ENCODE measurements at places on chromosomes 13 and 19.
A peak's percentile ranks its signal among the peaks of the same experiment; 100 is the strongest.

DNA sequence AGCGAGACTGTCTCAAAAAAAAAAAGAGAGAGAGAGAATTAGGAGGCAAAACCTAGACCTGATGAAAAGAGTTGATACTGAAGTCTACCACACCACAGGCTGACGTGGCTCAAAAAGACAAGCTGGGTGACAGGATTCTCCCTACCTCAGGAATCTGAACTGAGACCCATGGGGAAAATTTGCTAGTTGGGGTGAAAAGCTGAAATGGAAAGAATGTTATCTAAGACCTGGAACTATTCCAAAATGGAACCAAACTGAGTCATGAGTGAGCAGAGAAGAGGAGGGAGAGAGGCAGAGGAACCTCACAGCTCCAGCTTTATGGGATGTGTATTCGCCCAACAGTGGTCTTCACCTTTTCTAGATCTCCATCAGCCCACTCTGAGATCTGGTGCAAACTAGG, 11.7 kb downstream of the SMG9 start:
- peak; percentile 61 for DNase-seq

DNA sequence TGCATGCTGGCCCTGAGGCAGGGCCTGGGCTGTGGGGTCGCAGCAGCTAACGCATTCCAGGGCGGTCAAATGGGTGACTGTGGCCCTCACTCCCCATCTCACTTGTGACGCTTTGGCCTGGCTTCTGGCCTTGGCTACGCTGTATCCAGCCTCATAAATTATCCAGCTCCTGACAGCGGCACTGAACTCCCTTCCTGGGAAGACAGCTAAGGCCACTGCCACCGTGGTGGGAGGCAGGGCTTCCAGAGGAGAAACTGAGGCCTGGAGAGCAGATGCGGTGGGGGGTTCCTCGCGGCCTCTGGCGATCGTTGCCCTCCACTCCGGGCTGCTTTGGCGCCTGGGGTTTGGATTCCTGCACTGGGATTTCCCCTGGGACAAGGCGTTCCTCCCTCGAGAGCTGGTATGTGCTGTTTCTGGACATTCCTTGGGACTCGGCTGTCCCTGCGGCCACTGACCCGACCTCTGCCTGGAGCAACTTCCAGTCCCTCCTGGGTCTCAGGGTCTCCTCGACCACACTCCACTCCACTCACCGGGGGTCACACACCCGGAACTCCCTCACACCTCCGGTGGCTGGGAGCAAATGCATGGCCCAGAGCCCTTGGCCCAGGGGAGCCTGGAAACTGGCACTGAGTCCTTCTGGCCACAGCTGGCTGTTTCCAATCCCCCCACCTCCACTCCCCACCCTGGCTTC, 3.4 kb downstream of the TBXA2R start:
- DNase-seq, result no peak

DNA sequence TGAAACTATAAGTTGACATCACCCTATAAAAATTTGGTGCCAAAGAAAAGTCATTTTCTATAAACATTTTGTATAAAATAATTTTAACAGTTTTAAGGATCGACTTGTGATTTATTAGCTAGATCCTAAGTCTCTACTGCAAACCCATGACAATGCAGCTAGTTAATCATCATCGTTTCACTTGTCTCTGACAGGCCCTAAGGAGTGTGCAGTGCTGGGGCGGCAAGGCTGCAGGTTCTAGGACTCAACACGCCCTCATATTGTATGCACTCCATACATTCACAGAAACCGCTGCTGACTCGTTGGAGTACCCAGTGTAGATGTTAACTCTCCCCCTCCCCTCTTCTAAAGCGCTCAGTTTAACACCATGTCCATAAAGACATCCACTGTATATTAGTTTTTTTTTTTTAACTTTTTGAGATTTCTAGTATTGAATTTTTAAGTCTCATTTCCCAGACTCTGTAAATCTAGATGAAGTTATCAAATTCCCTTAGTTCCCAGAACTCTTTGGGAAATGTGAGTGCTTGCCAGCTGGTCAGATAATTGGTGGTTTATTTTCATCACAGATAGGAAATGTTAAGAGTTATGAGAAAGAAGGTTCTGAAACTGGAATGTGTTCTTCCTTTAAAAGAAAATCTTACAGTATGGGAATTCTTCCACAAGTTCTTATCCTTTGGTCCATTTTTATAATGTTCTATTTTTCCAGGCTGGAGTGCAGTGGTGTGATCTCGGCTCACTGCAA, 162.8 kb upstream of the RNF113B start:
- DNase-seq, result no peak

- DNase-seq, result no peak
These were observed 16.9 kb downstream of the FAM187B start for GRCh38 chr19:35211545-35212230.

DNA sequence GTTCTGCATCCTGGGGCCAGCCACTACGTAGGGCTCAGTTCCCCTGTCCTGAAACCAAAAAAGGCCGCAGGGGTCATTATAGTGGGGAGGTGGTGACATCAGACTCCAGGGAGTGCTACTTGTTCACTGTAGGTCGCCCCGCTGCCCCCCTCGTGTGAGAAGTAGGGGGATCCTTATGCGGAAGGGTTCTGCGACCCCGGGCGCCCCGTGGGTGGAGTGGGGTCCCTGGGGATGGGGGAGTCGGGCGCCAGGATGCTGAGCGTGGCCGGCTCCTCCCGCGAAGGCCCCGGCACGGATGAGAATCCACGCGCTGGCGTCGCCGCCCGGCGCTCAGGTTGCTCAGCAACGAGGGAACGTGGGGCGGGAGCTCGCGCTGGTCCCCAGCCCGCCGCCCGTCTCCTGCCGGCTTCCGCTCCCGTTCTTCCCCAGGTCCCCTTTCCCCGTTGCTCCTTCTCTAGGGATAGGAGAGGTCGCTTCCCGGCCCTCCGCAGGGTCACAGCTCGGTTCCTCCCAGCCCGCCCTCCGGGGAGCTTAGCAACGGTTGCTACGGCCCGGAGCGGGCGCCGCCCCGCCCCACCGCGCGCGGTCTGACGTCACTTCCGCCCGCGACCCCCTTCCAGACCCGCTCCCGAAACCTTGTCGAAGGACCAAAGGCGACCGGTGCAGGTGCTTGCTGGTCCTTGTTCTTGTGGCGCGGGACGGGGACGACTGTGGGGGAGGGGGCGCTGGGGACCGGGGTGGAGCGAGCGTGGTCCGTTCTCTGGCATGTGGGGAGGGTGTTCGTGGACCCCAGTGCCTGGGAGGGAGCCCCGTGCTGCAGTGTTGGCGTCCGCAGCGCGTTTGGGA, at the start of gene NAT14:
Gene NAT14, plus strand, starts transcription at position 596 of the 846 bp plus-strand sequence. CDS start 521 bp downstream, outside the sequence.
- peak; percentile 38 for DNase-seq

GRCh38 chr13:77406644-77407440, 79.9 kb upstream of the MYCBP2 start:
- DNase-seq, result no peak

- no peak for DNase-seq
These were observed 1531.4 kb upstream of the SLC10A2 start for GRCh38 chr13:104597546-104598180.

DNA sequence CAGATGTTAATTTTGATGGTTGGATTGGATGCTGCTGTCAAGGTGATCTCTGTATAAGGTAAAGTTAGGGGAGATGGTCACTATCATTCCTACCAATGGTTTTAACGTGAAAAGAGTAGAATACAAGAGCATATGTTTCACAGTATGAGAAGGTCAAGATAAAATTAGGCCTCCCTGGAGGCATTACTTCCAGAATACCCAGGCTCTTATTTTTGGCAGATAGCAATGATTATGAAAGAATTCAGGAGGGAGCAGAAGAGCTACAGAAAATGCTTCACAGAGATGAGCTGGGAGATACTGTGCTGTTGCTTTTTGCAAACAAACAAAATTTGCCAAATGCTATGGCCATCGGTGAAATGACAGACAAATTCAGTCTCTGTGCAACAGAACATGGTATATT, 547.5 kb upstream of the SPRY2 start:
- DNase-seq, result no peak

DNA sequence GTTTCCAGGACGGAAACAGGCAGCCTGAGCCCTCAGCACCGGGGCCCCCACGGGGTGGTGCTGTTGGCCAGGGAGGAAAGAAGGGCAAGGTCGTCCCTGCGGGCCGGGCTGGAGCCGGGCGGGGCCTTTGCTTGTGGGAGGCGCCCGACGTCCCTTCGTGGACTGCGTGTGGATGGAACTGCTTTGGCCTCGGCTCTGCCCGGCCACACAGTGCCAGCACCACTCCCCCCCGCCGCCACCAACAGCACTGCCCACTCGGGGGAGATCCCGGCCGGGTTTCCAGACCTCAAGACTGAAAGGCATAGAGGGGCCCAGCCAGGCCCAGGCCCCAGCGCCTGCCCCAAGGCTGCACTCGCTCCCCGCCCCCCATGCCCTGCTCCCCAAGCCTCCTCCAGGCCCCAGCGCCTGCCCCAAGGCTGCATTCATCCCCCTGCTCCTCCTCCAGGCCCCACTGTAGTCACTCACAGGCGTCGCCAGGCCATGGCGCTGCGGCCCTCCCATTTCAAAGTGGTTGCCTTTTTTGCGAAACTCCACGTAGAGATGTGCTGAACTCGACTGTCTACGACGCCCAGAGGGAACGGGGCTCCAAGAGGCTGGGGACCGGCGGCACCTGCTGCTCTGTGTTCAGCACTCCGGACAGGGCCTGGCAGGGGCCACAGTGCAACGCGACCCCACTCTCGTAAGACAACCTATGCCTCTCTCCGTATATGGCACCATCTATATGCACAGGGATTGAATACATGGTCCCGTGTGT, 22.5 kb downstream of the C13orf46 start:
- DNase-seq, result peak; percentile 77

DNA sequence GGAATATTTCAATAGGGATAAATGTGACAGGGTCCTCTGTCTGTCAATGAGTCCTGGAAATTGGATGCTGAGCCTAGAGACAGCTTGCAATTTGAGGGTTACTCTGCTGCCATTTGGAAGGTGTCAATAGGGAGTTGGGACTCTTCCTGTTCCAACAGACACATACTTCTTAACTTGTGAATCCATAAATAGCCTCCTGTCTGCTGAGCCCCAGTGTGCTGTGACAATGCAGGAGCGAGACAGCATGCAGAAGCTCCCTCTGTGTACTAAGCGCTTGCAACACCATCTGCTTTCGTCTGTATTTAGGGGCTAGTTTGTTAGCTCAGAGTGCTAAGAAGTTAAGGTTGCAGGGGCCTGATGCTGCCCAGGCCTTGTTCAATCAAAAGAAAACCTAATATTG, 58.5 kb upstream of the GPR12 start:
- DNase-seq, result no peak

DNA sequence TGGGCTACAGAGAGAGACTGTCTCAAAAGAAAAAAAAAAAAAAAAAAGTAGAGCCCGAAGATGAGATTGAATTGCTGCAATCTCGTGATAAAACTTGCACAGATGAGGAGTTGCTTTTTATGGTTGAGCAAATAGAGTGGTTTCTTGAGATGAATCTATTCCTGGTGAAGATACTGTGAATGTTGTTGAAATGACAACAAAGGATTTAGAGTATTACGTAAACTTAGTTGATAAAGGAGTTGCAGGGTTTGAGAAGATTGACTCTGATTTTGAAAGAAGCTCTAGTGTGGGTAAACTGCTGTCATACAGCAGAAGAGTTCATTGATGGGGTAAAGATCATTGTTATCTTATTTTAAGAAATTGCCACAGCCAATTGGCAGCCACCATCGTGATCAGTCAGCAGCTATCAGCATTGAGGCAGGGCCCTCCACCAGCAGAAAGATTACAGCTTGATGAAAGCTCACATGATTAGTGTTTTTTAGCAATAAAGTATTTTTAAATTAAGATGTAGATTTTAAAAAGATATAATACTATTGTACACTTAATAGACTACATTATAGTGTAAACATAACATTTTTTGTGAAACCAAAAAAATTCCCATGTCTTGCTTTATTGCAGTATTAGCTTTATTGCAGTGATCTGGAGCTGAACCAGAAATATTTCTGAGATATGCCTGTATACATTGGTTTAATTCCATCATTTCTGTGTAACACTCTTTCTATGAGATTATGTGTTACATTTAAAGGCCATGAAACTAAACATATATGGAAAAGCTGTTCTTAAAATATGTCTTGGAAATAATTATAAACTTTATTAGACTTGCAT, 43.1 kb downstream of the ZMYM2 start:
- DNase-seq, result no peak

DNA sequence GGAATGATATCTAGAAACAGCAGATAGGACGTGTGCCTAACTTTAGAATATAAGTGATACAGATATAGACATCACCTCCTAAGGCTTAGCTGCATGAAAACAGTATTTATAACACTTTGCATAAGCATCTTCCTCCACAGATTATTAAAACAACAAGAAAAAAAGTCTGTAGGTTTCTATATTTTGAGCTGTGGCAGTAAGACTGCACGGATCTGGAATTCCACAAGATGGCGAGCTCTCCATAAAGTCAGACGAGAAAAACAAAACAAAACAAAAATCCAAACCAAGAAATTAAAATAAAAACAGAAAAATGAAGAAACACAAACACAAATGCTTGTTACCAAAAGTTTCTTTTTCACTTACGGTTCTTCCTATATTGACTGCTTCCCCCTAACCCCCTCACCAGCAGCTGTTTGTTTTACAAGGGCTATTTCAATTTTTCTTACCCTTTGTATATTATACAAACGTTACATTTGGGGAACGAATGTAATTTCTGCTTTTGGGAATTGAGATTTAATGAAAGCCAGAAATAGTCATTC, 285.8 kb downstream of the MYO16 start:
- peak; percentile 25 for DNase-seq

- DNase-seq, result no peak
These were observed 4.9 kb upstream of the EBI3 start for GRCh38 chr19:4224470-4224869.

- no peak for DNase-seq
These were observed 287 bp upstream of the ZSCAN22 start for GRCh38 chr19:58326501-58326913.

- no peak for DNase-seq
These were observed 941.9 kb upstream of the SLC10A2 start for GRCh38 chr13:104008075-104008474.

- DNase-seq, result no peak
These were observed 300.7 kb upstream of the MIR17HG start for GRCh38 chr13:91046715-91047327.

GRCh38 chr13:73273745-73274144, 214.9 kb downstream of the KLF5 start:
- DNase-seq, result no peak

- DNase-seq, result no peak
These were observed 17.2 kb upstream of the RAB8A start for GRCh38 chr19:16094360-16095070.

- DNase-seq, result peak; percentile 28
These were observed 3.0 kb upstream of the SLC6A16 start for GRCh38 chr19:49327878-49328544.

All from hematopoietic multipotent progenitor cell treated with erythropoietin and hydrocortisone succinate and interleukin-3 and kit ligand, for 15 days (in vitro differentiated cells).